Thoracic aorta (tissue), 2 donors: ENCODE measurements at places on chromosomes 3 and 15. TPM values are rescaled to one million over a fixed set of nuclear protein-coding genes. Genes with fewer than 3 reads are reported as not detected.

NR2E3 gene
- 0.92 TPM for total RNA-seq

GRCh38 chr3:40989141-40990061 is 209.9 kb upstream of the CTNNB1 start:
- no peak for DNase-seq
- H3K4me3 ChIP-seq = no peak overlapping the region
- H3K36me3 ChIP-seq = no peaks in the 10 kb centered on the region
- H3K4me1 ChIP-seq = no peaks in the 10 kb centered on the region
- no peak overlapping the region for H3K27ac ChIP-seq

CFAP100 gene
- not detected for total RNA-seq

TF gene
- total RNA-seq = 2.2 TPM

- no peaks in the 10 kb centered on the region for H3K36me3 ChIP-seq
- no peaks in the 10 kb centered on the region for H3K4me1 ChIP-seq
- H3K4me3 ChIP-seq = no peak overlapping the region
- H3K27me3 ChIP-seq = no peaks in the 10 kb centered on the region
These were observed 161.5 kb downstream of the FOXP1 start for GRCh38 chr3:71421820-71422566.

DNA sequence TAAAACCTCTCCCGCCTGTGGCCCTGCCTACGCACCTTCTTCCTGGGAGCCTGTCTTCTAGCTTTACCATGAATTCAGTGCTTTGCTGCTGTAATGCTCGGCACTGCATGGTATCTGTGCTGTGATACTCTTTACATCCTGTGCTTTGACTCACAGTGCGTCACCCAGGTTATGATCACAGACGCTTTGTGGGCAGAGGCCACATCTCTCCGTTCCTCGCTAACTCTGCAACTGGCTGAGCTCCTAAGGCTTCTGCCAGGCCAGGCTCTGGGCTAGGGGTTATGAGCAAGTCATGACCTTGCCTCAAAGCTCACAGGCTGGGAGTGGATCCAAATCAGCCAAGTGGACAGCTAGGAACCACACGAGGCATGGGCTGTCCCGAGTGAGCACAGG is 23.2 kb downstream of the SPTBN5 start:
- H3K4me3 ChIP-seq = no peak overlapping the region
- no peaks in the 10 kb centered on the region for H3K4me1 ChIP-seq
- no peak overlapping the region for H3K27ac ChIP-seq
- H3K36me3 ChIP-seq = no peaks in the 10 kb centered on the region
- H3K27me3 ChIP-seq = no peaks in the 10 kb centered on the region
- DNase-seq = no peak

- H3K27ac ChIP-seq = no peak overlapping the region
- DNase-seq = no peak
- no peaks in the 10 kb centered on the region for H3K27me3 ChIP-seq
- no peaks in the 10 kb centered on the region for H3K4me1 ChIP-seq
- no peaks in the 10 kb centered on the region for H3K36me3 ChIP-seq
- H3K4me3 ChIP-seq = no peak overlapping the region
These were observed 298.9 kb upstream of the RORA start for GRCh38 chr15:61527836-61528580.

IQCB1 gene
- total RNA-seq = 19.3 TPM

DNA sequence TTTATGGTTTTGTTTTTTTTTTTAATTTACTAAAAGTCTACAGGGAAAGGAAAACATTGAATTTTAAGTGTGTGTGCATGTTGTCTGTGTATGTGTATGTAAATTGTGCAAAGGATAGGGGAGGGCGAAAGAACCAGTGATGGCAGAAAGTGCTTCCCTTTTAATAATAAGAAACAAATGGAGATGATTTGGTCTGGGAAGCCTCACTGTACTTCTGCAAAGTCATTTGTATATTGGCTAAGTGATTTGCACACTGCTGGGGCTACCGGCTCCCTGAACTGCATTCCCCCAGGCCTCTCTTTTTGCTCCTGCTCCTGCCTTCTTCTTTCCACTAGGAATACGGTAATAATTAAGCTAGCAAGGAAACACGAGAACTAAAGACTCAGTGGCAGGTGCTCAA is 101.2 kb downstream of the CD47 start:
- H3K4me3 ChIP-seq = no peak overlapping the region
- H3K4me1 ChIP-seq = peaks cover 29% of the 10 kb centered on the region
- no peak for DNase-seq
- no peaks in the 10 kb centered on the region for H3K27me3 ChIP-seq

- H3K4me3 ChIP-seq = peak overlapping the region; percentile 58
- H3K27me3 ChIP-seq = no peaks in the 10 kb centered on the region
- no peaks in the 10 kb centered on the region for H3K36me3 ChIP-seq
- H3K4me1 ChIP-seq = no peaks in the 10 kb centered on the region
- H3K27ac ChIP-seq = no peak overlapping the region
These were observed 52.9 kb upstream of the WNT7A start for GRCh38 chr3:13932578-13933295.

TRPC1 gene
- total RNA-seq = 37.0 TPM

GRCh38 chr3:186967686-186968085 is 37.4 kb downstream of the ST6GAL1 start:
- no peaks in the 10 kb centered on the region for H3K36me3 ChIP-seq
- peaks cover 38% of the 10 kb centered on the region for H3K4me1 ChIP-seq
- no peaks in the 10 kb centered on the region for H3K27me3 ChIP-seq

DNA sequence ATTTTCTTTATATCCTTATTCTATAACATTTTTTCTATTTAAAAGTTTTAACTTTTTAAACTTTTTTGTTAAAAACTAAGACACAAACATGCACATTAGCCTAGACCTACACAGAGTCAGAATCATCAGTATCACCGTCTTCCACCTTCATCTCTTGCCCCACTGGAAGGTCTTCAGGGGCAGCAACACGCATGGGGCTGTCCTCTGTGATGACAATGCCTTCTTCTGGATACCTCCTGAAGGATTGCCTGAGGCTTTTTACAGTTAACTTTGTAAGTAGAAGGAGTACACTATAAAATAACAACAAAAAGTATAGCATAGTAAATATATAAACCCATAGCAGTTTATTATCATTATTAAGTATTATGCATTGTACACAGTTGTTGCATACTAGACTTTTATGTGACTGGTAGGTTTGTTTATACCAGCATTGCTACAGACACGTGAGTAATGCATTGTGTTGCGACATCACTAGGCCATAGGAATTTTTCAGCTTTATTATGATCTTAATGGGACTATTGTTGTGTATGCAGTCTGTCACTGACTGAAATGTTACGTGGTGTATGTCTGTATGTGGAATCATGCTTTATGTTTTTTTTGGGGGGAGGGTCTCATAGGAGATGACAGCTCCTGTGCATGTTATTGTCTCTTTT is 18.2 kb downstream of the ATP1B3 start:
- no peak overlapping the region for H3K27ac ChIP-seq
- H3K4me3 ChIP-seq = no peak overlapping the region
- H3K36me3 ChIP-seq = no peaks in the 10 kb centered on the region
- H3K4me1 ChIP-seq = no peaks in the 10 kb centered on the region
- no peak for DNase-seq

DNA sequence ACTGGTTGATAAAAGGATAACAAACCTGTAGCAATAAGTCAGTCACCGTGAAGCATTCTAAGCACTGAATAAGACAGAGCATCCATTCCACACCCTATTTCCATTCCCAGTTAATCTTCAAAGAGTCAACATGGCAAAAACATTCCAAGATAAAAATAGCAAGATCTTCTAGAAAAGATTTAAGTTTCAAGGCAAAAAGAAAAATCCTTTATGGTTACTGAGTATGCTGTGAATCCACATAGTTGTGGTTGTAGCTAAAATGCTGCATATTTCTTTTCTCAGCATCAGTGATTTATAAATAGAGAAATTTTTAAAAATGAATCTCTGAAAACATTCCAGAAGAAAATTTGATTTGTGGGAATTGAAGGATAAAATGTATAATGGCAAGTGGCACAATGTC is 21.1 kb downstream of the GAP43 start:
- DNase-seq = no peak
- H3K36me3 ChIP-seq = no peaks in the 10 kb centered on the region
- H3K4me1 ChIP-seq = peaks cover 23% of the 10 kb centered on the region
- no peak overlapping the region for H3K4me3 ChIP-seq
- H3K27ac ChIP-seq = no peak overlapping the region
- H3K27me3 ChIP-seq = no peaks in the 10 kb centered on the region

ISLR gene
- total RNA-seq = 76.8 TPM

DNA sequence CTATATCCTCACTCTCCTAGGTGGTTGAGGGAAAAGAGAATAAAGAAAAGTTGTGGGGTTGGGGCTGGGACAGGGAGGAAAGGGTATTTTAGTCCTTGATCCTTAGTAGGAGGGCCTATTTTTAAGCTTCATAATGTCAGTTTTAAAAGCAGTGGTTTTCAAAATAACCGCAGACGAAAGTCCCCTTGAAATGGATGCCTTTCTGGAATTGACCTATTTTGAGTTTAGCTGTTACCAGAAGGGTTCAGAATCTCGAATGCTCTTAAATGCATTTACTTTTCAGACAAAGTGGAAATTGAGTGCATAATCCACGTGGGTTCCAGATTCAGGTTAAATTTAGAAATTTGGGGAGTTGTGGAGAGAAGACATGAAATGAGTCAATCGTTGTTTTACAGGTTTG is 16.6 kb downstream of the MAP2K1 start:
- H3K27me3 ChIP-seq = no peaks in the 10 kb centered on the region
- H3K36me3 ChIP-seq = no peaks in the 10 kb centered on the region
- DNase-seq = no peak
- no peak overlapping the region for H3K4me3 ChIP-seq
- H3K4me1 ChIP-seq = peaks cover 28% of the 10 kb centered on the region

DNA sequence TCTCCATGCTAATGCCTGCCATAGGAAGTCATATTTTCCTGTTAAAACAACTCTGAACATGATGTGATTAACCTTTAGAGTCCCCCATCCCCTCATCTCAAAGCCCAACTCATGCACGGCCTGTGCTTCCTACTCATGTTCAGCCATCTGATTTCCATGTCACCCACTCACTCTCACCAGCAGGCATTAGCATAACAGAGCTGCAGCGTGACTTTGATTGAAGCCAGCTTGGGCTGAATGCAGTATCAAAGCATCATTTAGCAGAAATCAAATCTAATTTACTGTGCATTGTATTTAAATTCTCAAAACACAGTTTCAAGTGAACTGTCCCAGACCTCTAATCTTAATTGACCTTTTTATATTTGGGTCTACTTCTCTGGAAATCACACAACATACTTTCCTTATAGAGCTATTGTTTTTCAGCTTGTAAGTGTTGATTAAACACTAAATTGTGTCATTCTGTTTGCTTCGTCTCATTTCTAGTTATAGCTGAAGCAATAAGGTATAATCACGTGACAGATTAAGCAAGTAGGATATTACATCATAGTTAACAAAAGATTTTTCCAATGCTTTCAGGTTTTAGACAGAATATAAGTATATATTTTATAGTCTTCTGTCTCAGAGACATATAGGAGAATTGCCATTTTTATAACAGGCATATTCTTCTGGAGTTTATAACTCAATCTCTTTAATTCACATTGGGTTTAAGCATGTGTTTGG is 501.5 kb downstream of the ROBO2 start:
- H3K27ac ChIP-seq = no peak overlapping the region
- H3K36me3 ChIP-seq = no peaks in the 10 kb centered on the region
- no peaks in the 10 kb centered on the region for H3K27me3 ChIP-seq
- DNase-seq = no peak

PLSCR5 gene
- not detected for total RNA-seq

- peaks cover 8% of the 10 kb centered on the region for H3K4me1 ChIP-seq
- peak overlapping the region; percentile 15 for H3K4me3 ChIP-seq
- peak overlapping the region; percentile 16 for H3K27ac ChIP-seq
- no peaks in the 10 kb centered on the region for H3K36me3 ChIP-seq
These were observed 35.8 kb downstream of the QTRT2 start for GRCh38 chr3:114092151-114093015.

DNA sequence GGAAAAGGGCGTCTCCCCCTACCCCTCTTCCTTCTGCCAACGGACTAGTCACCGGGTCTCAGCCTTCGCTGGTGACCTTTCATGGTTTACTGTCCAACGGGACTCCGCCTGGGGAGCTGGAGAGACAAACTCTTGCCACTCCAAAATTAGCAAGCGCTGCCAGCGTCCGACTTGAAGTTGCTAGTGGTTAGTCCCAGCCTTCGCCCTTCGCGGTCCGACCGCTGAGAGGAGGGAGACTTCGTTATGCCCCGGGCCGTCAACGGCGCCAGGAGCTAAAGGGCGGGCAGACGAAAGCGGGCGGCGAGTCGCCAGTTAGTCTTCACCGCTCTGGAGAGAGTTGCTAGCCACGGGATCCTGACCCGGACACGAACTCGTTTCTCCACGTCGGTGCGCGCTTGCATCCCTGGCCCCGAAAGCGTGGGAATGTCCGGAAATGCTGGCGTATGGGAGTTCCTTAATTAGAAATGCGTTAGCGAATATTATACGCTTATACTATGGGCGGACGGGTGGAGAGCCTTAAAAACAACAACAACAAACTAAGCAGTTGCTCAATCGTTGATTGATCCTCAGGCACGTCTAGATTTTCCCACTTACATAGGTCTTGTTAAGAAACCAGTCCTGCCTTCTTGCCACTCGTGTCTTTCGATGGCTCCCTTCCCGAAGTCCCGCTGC is 716 bp downstream of the SMC4 start:
- no peaks in the 10 kb centered on the region for H3K36me3 ChIP-seq
- no peaks in the 10 kb centered on the region for H3K27me3 ChIP-seq
- peaks cover 18% of the 10 kb centered on the region for H3K4me1 ChIP-seq
- peak overlapping the region; percentile 85 for H3K27ac ChIP-seq
- DNase-seq = no peak
- H3K4me3 ChIP-seq = peak overlapping the region; percentile 86

SYNPR gene
- not detected for total RNA-seq

GRCh38 chr3:149751551-149751950 is 738 bp downstream of the COMMD2 start:
- peak overlapping the region; percentile 96 for H3K4me3 ChIP-seq
- peaks cover 22% of the 10 kb centered on the region for H3K4me1 ChIP-seq
- H3K27me3 ChIP-seq = no peaks in the 10 kb centered on the region

RASGRF1 gene
- not detected for total RNA-seq

- no peaks in the 10 kb centered on the region for H3K27me3 ChIP-seq
- peaks cover 5% of the 10 kb centered on the region for H3K4me1 ChIP-seq
- H3K4me3 ChIP-seq = no peak overlapping the region
- peaks cover 3% of the 10 kb centered on the region for H3K36me3 ChIP-seq
- no peak for DNase-seq
- no peak overlapping the region for H3K27ac ChIP-seq
These were observed 5.5 kb downstream of the DIS3L start for GRCh38 chr15:66298803-66299251.
